Stimulated activated CD8-positive, alpha-beta memory T cell treated with anti-CD3 and anti-CD28 coated beads, Interleukin-2, amount 100 ng/mL, for 1 hour (primary cell): ENCODE measurements at places on chromosomes 11 and 22.

GRCh38 chr11:116267146-116267545 is 505.6 kb downstream of the BUD13 start:
- no peak for DNase-seq

- DNase-seq: no peak
Observed at GRCh38 chr22:20465759-20466077, 28.1 kb upstream of the SCARF2 start.

DNA sequence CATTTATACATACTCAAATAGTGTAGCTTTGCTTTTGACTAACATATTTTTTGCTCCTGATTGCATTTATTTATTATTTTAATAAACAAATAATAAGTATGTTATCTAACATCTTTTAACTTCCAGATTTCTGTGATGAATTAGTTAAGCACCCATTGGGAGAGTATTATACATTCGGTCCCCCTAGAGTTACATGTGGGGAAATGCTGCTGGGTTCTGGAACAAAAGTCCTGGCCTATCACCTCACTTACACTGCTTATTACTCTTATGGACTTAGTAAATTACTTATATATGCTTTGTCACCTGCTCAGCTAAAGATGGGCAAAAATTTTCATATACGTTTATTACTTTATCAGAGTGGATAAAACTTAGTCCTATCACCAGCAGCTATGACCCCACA is 1163.0 kb downstream of the FAM181B start:
- no peak for DNase-seq

DNA sequence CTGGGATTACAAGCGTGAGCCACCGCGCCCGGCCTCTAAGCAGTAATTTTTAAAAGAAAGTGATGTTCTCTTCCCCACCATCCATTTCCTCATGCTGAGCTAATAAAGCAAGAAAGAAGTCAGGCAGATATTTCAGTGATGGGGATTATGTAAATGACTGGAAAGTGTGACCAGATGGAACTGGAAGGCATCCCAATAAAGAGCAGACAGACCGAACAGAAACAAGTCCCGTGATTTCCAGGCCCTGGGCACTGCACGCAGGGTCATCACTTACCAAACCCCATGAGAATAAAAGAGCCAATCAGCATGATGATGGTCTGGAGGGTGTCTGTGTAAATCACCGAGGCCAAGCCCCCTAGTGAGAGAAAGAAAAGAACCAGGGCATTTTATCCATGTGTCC is 18.2 kb downstream of the SLC5A4 start:
- DNase-seq: no peak

DNA sequence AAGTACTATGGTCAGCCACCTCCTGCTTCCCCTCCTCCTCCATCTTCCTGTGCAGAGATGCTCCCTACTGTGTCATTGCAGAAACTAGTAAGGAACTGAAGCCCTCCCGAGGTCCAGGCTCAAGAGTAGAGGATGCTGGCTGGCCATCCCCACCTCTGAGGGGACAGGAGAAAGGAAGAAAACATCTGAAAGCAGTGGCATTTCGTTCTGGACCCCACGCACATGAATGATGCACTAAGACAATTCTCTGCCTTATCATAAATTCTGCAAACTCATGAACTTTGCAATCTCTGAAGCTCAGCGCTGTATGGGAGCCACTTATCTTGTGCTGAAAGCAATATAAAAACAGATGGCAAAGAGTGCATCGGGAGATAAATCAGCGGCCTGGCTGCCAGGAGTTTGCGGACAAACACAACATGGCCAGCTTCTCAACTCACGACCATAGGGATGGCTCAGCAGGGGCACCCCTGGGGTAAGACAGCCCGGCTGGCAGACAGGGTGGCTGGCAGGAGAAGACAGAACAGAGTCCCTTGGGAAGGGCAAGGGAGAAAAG is 306.4 kb downstream of the NXPE2 start:
- no peak for DNase-seq

GRCh38 chr22:30261134-30261533 is 5.5 kb downstream of the OSM start:
- DNase-seq: no peak

DNA sequence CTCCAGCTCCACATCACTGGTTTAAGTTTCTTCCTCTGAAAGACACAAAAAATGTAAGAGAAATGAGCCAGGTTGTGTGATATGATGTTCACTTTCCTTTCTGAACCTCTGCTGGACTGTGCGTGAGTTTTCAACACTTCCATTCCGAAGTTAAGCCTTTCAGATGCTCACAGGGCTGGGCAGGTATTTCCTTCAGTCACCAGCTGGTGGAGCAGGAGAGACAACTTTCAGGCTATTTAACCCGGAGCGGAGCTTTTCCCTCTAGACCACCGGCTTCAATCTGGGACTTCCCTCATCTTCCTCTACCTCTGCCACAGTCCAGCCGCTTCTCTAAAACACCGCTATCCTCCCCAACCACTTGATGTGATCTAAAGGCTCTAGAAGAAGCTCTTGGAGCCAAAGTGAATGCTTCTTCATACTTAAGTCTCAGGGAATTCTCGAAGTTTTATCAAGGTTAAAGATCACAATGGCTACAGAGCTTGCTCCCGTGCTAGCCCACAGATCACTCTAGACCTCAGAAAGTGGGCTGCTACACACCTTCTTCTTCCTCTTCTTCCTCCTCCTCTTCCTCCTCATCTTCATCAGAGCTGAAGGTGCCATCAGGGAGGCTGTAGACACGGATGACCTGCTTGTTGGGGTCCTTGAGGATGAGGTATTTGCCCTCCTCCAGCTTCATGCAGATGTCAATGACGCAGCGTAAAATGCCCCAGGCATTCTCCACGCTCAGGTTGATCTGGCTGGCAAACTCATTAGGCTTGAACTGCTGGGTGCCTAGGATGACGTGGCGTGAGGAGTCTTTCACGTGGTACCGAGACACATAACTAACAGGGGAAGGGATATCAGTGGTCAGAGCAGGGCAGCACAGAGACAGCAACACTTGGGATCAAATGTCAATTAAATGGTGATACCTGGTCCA is 4.4 kb upstream of the FOXRED2 start:
- DNase-seq: no peak

DNA sequence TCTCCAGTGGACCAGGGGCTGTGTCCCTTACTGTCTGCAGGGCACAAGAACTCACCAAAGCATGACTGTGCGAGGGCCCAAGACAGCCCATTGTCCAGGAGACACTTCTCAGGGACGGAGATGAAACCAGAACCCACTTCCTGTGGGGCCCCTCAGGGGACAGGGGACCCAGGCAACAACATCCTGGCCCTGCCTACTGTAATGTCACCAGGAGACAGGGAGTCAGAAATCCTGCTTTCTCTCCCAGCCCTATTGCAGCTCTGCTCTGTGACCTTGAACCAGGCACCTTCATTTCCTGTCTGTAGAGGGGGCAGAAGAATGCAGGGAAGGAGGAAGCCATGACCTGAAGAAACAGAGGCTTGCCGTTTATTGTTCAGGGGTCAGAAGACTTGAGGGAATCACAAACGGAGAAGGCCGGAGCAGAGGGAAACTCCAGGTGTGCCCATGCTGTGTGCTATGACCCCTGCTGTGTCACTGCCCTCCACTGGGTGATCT is 98.0 kb downstream of the NAT10 start:
- no peak for DNase-seq

GRCh38 chr11:86500500-86501140 is 125.9 kb downstream of the CCDC81 start:
- no peak for DNase-seq

GRCh38 chr11:132082566-132082965 is 712.2 kb downstream of the NTM start:
- DNase-seq: no peak

- no peak for DNase-seq
Observed at GRCh38 chr11:110113973-110114372, 20.8 kb downstream of the ZC3H12C start.
